Neural crest cell (in vitro differentiated cells): ENCODE measurements at places on chromosomes 11 and 22.

GRCh38 chr11:120219938-120220746 lies 9.3 kb downstream of the OAF start:
- no peak for DNase-seq

GRCh38 chr22:28366856-28367255 lies 312.8 kb downstream of the TTC28 start:
- DNase-seq: no peak

GRCh38 chr11:112773264-112773663 lies 188.0 kb upstream of the NCAM1 start:
- DNase-seq: no peak

DNA sequence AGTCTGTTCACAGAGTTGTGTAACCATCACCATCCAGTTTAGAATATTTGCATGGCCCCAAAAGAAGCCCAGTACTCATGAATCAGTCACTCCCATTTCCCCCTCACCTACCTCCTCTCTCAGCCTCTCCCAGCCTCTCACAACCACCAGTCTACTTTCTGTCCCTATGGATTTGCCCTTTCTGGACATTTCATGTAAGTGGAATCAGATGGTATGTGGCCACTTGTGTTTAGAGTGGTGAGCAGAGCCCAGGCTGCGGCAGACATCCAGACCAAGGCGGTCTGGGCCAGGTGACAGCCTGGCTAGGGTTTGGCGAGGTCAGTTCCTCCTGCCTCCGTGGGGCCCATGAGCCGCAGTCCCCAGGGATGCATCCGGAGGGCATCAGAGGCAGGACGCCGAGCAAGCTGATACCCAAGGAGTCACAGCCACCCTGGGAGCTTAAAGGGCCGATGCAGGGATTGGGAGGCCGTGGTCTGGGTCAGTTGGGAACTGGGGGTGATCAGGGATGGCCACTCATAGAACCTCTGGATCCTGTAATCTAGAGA lies 53.3 kb upstream of the CLDN5 start:
- no peak for DNase-seq

DNA sequence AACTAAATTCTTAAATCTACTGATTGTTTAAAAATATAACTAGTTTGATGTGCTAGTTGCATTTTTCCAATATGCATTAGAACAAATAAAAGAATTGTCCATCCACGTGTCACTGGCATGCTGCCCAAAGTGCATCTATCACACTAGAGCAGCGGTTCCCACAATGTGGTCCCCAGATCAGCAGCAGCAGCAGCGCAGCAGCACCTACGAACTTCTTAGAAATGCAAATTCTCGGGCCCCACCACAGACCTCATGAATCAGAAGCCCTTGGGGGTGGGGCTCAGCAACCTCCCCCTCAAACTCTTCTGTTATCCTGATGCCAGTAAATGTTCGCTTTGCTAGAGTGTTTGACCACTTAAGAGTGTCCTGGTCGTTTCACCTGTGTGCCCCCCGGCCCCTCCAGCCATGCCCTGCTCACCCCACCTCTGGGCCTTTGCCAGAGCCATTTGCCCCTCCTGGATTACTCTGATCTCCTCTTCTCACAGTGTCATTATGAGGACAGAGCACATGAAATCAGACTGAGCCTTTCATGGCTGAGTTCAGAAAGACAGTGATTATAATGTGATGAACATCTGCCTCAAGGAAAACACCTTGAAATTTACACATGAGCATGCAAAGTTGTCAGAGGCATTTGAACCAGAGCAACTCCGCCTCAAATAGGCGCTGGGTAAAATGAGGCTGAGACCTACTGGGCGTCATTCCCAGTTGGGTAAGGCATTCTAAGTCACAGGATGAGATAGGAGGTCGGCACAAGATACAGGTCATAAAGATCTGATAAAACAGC lies 12.6 kb upstream of the VSIG10L2 start:
- DNase-seq: no peak

GRCh38 chr11:66326261-66327111 lies 9.6 kb upstream of the CD248 start:
- DNase-seq: no peak

- DNase-seq: no peak
These were observed 40.9 kb downstream of the ATG13 start for GRCh38 chr11:46658259-46658658.

DNA sequence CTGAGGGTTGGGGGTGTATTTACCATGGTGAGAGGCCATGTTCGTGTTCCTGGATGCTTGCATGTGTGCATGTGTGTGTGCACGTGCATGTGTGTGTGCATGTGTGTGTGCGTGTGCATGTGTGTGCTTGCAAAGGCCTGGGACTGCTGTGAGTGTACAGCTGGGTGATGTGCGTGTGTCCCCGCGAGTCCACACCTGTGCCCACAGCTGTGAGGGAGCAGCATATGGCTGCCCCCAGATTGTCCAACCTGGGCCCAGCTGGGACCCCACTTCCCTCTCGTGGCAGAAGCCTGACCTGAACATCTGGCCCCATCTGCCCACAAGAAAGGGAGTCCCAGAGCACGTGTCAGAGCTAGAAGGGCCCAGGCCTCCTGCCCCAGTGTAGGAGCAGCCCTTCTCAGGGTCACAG lies 8.4 kb upstream of the CD248 start:
- no peak for DNase-seq
